Left ventricle myocardium inferior (tissue), 1 donor: ENCODE measurements at places on chromosomes 1 and 21.
A peak's percentile ranks its signal among the peaks of the same experiment; 100 is the strongest.

DNA sequence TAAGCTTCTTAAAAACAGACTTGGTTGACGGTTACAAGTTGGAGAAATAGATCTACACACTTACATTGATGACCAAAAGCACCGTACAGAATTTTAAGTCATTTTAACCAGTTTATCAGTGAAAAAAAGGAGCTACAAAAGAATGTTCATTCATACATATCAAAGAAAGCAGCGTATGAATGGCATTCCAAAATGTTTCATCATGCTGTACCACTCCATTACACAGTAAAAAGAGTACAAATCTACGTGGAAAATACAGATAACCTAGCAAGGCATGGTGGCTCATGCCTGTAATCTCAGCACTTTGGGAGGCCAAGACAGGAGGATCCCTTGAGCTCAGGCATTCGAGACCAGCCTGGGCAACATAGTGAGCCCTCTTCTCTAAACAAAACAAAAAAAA is 40.3 kb downstream of the ZZZ3 start:
- DNase-seq: no peak

GRCh38 chr1:231187571-231187970 is 25.7 kb downstream of the TRIM67 start:
- DNase-seq: no peak

GRCh38 chr21:42669041-42669440 is 15.6 kb downstream of the PDE9A start:
- peak; percentile 50 for DNase-seq

- no peak for DNase-seq
Observed at GRCh38 chr1:48120621-48121020, 101.9 kb upstream of the SLC5A9 start.

DNA sequence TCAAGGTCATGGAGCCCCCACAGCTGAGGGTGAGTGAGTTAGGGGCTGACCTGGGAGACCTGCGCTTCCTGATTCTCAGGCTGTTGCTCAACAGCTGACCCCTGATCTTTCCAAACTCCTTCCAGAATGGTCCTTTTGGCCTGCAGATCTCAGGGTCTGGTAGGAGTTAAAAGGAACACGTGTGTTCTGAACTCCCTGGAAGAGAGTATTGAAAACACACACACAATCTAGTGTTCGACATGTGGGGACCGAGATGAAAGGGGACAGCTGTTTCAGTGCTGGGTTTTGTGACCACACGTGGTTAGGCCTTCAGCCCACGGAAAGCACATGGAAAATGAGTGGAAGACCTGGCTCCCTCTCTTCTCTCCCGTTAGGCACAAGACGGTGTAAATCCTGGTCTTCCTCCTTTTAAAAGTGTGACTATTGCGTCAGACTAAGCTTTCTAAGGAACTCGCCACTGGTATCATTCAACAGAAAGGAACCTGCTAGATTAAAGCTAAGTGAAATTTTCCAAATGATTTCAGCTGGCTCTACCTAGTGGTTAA is 49.6 kb downstream of the RUNX1 start:
- DNase-seq: no peak

- DNase-seq: no peak
Observed at GRCh38 chr21:14675774-14676530, 129.8 kb upstream of the SAMSN1 start.

GRCh38 chr1:89259283-89259971 is 13.2 kb downstream of the GBP5 start:
- DNase-seq: no peak

GRCh38 chr1:9413877-9414213 is 121.2 kb downstream of the SPSB1 start:
- peak; percentile 53 for DNase-seq

DNA sequence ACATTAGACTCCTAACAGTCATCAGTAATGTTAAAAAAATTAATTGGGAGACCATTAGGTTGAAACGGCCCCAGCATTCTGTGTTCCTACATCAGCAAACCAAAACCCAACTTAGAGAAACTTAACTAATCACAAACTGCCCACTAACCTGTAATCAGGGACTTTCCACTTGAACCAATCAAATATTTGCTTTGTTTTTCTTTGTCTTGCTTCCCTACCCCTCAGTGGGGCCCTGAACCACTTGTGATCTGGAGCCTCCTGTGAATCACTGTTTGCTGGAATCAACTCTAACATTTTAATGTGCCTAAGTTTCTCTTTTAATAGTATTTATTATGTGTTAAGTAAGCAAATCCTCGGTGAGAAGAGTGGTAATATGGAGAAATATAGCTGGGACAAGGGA is 64.0 kb downstream of the ABCA4 start:
- no peak for DNase-seq

DNA sequence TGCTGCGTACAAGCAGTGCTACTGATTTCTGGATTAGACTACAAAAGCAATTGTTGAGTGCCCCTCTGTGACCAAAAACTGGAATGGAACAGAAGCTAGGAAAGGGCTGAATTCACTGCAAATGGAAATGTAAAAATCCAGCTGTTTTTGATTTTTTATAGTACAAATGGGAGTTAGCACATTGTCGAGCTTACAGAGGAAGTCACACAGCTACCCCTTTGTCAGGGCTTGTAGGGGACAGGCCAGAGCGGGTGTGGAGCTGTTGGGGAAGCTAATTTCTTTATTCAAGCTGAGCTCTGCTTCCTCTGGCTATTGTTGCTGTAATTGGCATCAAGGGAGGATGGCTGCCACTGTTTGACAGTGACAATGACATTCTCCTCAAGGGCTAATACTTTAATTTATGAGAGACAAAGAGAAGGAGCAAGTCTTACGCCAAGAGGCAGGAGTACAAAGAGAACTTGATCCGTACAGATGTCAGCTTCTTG is 96.1 kb downstream of the SLC35F3 start:
- DNase-seq: no peak

DNA sequence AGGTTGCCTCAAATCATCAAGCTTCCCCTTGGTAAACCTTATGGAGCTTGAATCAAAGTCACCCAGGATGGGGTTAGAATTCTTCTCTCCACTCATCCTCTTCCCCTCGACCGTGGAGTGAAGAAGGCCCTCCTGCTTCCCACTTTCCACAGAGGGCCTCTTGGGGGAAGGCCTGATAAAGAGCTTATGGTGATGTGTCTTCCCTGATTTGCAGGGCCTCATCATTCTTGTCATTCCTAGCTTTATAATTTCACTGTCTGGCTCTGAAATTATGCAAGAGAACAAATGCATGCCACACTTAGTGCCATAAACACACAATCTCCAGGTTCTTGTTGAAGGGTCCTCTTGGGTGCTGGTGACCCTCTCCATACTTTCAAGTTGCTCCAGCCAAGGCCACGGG is 101.2 kb downstream of the HMGB4 start:
- no peak for DNase-seq

DNA sequence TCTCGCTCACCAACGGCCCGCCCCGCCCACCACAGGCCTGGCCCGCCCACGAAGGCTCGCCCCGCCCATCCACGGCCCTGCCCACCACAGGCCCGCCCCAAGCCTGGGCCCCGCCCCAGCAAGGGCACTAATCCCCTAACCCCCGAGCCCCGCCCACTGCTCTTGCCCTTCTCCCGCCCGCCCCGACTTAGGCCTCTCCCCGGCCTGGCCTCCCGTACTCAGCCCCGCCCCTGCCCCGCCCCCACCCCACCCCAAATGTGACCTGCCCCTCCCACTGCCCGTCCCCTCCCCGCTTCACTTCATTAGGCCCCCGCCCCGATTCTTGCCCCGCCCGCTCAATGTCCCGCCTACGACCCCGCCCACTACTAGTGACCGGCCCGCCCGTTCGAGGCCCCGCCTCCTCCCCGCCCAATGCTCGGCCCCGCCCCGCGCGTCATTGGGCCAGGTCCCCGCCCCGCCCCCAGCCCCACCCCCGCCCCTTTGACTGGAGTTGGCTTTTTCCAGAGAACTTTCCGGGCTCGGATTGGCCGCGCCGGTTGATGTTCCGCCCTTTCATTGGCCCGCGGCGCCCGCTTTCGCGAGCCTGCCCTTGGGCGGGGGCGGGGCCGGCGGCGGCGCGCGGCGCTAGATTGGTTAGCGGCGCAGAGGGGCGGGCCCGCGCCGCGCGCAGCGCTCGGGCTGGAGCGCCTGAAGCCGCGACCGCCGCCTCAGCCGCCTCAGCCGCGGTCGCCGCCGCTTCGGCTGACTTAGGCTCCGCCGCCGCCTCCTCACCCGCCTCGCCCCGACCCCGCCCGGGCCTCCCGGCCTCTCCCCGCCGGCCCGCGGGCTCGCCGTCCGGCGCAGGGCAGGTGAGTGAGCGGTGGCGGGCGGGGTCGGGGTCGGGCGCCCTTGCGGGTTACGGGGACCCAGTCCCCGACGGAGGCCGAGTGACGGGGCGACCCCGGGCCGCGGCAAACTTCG is at the start of gene PCBP3:
PCBP3 (plus strand) TSS at position 705 of the 960 bp plus-strand sequence. CDS start 206,361 bp downstream, outside the sequence.
- DNase-seq: peak; percentile 95

DNA sequence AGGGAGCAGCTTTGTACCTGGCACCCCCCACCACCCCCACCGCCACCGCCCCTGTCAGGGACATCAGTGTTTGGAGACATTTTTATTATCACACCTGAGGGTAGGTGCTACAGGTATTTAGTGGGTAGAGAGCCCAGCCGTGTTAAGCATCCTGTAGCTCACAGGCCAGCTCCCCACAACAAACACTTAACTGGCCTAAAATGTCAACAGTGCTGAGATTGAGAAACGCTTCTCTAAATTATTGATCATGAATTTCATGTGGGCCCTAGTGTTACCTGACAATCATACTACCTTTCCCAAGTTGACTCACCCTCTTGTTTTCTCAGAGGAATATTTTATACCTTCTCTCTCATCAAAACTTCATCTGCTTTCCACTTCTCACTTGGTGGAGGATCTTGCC is 21.4 kb downstream of the ELF3 start:
- no peak for DNase-seq

DNA sequence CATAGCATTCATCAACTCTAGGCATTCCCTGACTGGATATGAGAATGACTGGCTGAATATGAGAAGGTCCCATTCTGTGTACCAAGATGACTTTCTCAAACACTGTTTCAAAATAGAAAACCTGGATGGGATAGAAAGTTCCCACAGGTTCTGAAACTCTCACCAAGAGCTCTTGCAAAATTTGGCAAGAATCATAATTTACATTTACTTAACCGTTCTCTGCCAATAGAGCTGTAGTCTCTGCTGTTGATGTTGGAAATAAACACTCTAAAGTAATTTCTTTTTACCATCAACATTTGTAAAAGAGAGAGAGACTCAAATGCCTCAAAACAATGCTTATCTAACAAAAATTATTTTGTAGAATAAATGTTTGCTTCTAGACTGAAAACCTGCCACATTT is 221.1 kb downstream of the LMO4 start:
- no peak for DNase-seq

DNA sequence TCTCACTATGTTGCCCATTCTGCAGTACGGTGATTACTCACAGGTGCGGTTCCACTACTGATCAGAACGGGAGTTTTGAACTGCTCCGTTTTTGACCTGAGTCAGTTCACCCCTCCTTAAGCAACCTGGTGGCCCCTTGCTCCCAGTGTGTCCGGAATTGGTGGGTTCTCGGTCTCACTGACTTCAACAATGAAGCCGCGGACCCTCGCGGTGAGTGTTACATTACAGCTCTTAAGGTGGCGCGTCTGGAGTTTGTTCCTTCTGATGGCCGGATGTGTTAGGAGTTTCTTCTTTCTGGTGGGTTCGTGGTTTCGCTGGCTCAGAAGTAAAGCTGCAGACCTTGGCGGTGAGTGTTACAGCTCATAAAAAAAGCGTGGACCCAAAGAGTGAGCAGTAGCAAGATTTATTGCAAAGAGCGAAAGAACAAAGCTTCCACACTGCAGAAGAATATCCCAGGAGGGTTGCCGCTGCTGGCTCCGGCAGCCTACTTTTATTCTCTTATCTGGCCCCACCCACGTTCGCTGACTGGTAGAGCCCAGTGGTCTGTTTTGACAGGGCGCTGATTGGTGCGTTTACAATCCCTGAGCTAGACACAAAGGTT is 17.6 kb upstream of the PARP1 start:
- DNase-seq: no peak

- no peak for DNase-seq
Observed at GRCh38 chr1:201886103-201886885, 2.4 kb upstream of the SHISA4 start.

- no peak for DNase-seq
Observed at GRCh38 chr1:81529014-81529413, 271.7 kb upstream of the ADGRL2 start.

GRCh38 chr1:169180174-169180573 is 73.7 kb downstream of the ATP1B1 start:
- DNase-seq: no peak

GRCh38 chr1:110953031-110953430 is 10.7 kb downstream of the LRIF1 start:
- DNase-seq: no peak

DNA sequence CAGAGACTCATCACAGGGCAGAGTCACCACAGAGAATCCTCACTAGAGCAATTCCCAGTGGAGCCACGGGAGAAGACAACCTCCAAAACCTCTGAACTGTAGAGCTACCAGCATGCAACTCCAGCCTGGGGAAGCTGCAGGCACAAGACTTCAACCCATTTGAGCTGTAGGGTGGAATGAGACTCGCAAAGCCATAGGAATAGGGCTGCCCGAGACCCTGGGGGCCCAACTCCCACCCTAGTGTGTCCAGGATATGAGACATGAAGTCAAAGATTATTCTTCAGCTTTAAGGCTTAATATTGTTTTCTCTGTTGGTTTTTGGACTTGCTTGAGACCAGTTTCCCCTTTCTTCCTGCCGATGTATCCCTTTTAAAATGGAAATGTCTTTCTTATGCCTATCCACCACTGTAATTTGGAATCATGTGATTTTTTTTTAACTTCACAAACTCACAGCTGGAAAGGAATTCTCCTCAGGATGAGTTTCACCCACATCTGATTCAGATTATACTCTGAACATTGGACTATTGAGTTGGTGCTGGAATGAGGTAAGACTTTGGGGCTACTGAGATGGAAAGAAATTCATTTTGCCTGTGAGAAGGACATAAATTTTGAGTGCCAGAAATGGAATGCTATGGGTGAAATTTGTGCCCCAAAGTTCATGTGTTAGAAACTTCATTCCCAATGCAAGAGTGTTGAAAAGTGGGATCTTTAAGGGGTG is 59.6 kb upstream of the ST6GALNAC5 start:
- no peak for DNase-seq

DNA sequence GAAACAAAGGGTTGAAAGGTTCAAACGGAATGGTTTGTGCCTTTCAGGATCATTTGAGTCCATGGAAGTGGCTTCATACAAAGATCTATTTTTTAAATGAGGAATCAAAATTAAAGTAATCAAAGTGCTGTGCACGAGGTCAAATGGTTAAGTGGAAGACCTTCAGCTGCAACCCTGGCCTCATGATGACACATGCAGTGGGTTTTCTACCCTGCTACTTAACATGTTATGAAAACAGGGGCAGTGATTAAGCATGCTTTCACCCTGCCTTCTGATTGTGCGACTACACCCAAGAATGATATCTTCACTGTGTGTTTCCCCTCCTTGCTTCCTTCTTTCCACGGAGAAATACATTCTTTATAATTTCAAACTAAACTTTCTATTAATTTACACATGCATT is 604.2 kb downstream of the LRRIQ3 start:
- no peak for DNase-seq

DNA sequence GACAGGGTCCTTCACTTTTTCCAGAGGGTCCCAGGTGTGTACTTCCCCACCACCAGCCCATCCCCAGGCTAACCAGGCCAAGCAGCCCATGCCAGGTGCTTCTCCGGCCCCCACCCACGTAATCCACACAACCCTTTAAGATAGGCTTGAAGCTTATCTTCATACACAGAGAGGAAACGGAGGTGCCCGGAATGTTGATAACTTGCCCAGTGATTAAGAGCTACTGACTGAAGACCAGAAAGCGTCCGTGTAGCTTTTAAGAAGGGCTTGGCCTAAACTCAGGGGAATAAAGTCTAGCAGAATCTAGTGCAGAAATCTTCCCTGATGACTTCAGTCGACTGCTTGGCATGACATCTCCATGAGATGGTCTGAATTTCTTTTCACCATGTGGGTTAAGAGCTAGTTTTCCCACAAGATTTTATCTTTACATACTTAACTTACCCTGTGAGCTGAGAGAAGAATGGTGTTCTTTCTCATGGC is 138.7 kb downstream of the GALNT2 start:
- no peak for DNase-seq
